ENCODE measurements at places on chromosomes 3 and 15. TPM values are rescaled to one million over a fixed set of nuclear protein-coding genes. Genes with fewer than 3 reads are reported as not detected.

GRCh38 chr15:25544076-25544475, 105.3 kb upstream of the UBE3A start:
- no peak for DNase-seq

DNA sequence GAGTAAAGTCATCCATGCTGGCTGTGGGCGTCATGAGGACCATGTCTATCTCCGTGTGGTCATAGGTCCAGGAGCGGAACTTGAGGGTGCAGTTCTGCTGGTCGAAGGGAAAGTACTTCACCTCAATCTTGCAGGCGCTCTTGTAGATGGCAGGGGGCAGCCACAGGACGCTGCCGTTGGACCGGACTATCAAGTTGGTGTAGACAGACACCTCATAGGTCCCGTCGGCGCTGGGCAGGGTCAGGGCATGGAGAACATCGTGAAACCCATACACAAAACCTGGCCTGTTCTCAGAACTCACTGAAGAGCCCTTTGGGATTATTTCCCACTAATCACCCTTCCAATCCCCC, 8.9 kb upstream of the CHRNA3 start:
- no peak for DNase-seq

KNG1 gene
- not detected for total RNA-seq

GRCh38 chr3:187022403-187023029, 92.2 kb downstream of the ST6GAL1 start:
- DNase-seq: no peak

DNA sequence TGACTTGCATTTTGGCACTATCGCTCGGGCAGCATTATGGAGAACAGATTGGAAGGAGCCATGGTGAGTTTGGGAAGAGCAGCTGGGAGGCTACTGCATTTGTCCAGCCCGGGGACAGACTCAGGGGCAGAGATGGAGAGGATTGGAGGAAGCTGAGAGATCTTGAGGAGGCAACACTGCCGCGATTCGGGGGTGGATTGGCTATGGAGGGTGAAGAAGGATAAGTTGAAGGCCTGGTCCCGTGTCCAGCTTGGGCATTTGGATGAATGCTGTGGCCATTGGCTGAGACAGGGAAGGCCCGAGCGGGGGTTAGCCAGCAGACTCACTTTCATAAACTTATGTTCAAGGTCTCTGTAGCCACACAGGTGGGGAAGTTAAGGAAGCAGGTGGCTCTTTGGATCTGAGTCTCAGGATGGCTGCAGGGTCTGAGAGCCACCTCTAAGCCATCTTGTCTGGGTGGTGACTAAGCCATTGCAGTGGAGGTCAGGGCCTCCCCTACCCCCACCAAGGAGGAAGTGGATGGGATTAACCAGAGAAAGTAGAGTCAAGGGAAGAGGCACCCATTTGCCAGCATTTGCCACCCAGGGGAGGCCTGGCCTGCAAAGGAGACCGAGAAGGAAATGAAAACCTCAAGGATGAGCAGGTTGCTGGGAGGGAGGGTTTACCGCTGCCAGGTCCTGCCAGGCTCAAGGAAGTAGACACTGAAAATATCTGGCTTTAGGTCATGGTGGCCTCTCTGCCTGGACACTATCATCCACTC, 144.0 kb upstream of the TLE3 start:
- no peak for DNase-seq

- no peak for DNase-seq
Measured at GRCh38 chr3:157097198-157097597, 62.7 kb downstream of the CCNL1 start.
